T-helper 1 cell (primary cell): ENCODE measurements at places on chromosomes 3 and 15.

GRCh38 chr3:130644628-130645253 is 101.9 kb downstream of the PIK3R4 start:
- DNase-seq, result no peak

GRCh38 chr15:84797801-84798200 is 19.4 kb upstream of the ALPK3 start:
- no peak for DNase-seq

DNA sequence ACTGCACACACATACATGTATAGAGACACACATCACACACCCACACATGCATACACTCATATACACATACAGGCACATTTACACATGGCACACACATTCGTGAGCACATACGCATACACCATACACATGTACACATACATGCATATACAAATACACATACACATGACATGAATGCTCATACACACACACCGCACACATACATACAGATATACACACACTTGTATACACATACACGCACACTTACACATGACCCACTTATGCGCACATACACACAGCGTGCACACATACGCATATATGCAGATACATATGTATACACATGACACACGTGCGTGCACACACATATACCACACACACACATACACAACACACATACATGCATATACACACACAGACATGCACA is 162.7 kb downstream of the LRRK1 start:
- DNase-seq, result no peak

GRCh38 chr15:62999923-63000561 is 42.5 kb upstream of the TPM1 start:
- DNase-seq, result no peak
